Lower leg skin (tissue), 4 donors: ENCODE measurements at places on chromosomes 4 and X. TPM values are rescaled to one million over a fixed set of nuclear protein-coding genes. Genes with fewer than 3 reads are reported as not detected.
A peak's percentile ranks its signal among the peaks of the same experiment; 100 is the strongest.

GLRA3 gene
- total RNA-seq, result not detected

WNK3 gene
- total RNA-seq, result 1.2 TPM

SYP gene
- total RNA-seq, result 0.91 TPM

RNF212 gene
- 2.9 TPM for total RNA-seq

CXCL5 gene
- not detected for total RNA-seq

ESX1 gene
- not detected for total RNA-seq

TCEAL6 gene
- total RNA-seq, result not detected

FRG2 gene
- not detected for total RNA-seq

UCP1 gene
- not detected for total RNA-seq

RAB40A gene
- 0.13 TPM for total RNA-seq

RBM47 gene
- 52.9 TPM for total RNA-seq

DNA sequence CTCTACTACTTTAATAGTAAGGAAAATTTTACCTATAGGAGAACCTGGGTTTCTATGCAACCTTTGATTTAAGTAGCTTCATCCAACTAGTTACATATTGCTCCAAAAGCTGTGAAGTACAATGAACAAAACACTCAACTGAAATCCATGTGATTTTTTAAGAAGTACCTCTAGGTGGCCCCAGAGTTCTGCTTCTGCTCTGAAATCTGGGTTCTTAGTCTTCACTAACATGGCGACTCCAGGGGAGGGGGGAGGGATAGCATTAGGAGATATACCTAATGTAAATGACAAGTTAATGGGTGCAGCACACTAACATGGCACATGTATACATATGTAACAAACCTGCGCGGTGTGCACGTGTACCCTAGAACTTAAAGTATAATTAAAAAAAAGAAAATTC is 73.4 kb upstream of the MAGEB2 start:
- DNase-seq, result no peak

DNA sequence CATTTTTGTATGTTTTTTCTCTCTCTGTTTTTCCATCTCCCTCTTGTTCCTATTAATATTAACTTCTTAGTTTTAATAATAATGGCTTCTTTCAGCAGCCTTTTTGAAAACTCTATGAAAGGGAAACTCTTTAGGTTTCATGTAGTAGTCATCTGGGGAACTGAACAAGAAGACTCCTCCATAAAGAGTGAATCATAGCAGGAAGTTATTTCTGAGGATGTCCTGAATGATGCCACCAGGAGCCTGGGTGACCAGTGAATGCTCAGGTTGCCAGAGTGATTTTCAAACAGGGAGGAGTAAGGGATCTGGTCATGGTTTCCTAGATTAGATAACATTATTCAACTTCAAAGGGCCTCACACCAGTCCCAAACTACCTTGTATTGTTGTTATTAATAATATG is 212.8 kb upstream of the PDE5A start:
- no peak for DNase-seq

- DNase-seq, result no peak
These were observed 6.8 kb downstream of the VGLL1 start for GRCh38 chrX:136538811-136539210.

- DNase-seq, result no peak
These were observed 105.4 kb downstream of the SYNPO2 start for GRCh38 chr4:118994030-118994429.

- no peak for DNase-seq
These were observed 214.3 kb upstream of the PPARGC1A start for GRCh38 chr4:24104158-24104565.

GRCh38 chrX:74449937-74450330 is 28.6 kb downstream of the SLC16A2 start:
- DNase-seq, result no peak

GRCh38 chrX:148784856-148785255 is 284.4 kb downstream of the AFF2 start:
- no peak for DNase-seq

GRCh38 chrX:46686003-46686645 is 72.8 kb downstream of the SLC9A7 start:
- DNase-seq, result peak; percentile 14

DNA sequence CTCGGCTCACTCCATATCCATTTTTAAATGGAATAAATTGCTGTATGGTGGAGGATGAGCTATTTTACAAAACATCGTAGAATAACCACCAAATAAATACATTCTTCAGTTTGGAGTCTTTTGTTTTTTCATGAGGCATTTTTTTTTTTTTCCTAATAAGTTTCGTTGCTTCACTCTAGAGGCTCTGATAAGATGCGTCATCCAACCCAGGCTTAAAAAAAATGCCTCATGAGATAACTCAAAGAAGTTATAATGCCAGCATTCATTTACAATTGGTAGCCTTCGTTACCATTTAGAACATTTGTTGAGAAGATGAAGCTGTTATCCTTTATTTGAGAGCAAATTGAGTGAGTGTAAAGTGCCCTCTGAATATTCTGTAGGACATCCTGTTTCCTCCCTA is 172.2 kb upstream of the CENPE start:
- DNase-seq, result no peak

DNA sequence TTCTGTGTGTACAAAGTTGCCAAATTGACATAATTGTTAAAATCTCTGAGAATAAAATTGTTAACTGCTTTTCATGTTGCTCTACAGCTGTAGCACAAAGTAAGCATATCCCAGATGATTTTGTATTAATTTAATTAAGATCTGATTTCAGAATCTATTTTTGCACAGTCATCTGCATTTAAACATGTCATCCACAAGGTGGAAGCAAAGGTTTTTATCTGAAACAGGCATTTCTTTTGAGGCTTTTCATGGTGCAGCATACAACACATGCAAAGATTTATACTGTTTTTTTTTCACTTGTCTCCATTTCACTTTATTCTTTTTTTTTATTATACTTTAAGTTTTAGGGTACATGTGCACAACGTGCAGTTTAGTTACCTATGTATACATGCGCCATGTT is 51.2 kb downstream of the GC start:
- DNase-seq, result no peak

DNA sequence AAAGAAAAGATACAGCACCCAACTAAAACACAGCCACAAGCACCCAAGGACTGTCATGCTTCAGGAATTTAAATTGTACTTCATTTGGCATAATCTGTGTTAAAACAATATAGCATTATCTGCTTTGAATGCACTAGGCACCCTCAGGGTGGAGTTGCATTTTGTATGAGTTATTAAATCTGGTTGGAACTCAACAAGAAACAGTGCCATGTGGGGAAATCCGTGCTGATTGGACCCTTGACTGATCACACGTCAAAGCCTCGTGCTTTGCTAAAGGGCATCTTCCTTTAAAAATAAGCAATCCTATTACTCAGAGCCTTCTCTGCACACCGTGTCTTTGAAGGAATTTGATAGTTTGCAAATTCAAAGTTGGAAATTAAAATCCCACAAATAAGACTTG is 35.4 kb downstream of the IGFBP7 start:
- no peak for DNase-seq

DNA sequence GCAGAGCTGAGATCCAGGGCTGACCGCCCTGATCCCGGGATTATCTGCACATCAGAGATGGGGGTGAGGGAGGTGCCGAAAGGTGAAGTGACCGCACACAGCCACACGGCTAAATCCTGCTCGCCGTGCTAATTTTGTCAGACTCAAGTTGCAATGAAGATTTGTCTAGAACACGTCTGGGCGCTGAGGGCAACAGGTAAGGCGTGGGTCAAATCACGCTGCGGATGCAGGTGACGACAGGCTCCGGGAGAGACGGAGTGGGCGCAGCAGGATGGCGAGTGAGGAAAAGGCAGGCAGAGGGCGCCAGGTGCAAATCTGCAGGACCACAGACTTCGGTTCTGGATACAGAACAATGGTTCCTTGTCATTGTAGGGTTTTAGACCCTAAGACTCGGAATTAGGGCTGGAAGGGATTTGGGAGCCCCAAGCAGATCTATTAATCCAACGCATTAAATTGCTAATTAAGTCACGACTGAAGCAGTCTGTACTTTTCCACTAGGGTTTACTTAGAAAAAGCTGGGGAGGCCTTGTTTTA is 1.9 kb upstream of the TBC1D14 start:
- no peak for DNase-seq

GRCh38 chr4:3022112-3022511 is 52.2 kb downstream of the HTT-AS start:
- DNase-seq, result no peak

DNA sequence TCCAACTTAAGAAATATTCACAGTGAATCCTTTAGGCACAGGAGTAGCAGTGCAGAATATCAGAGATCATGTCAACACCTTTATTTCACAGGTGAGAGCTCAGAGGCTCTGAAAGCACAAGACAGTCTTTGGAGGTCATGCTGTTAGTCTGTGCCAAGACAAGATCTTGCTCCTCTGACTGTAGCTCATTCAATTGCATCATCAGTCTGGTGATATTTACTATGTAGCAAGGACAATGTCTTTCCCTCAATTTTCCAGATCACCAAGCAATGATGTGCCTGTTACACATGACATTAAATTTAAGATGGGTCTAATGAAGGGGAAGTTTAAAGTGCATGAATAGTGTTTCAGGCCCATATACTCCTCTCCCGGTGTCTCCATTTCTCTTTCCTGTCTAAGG is 277.5 kb downstream of the IL15 start:
- DNase-seq, result no peak

GRCh38 chr4:5974321-5974720 is 43.9 kb downstream of the C4orf50 start:
- DNase-seq, result peak; percentile 68

DNA sequence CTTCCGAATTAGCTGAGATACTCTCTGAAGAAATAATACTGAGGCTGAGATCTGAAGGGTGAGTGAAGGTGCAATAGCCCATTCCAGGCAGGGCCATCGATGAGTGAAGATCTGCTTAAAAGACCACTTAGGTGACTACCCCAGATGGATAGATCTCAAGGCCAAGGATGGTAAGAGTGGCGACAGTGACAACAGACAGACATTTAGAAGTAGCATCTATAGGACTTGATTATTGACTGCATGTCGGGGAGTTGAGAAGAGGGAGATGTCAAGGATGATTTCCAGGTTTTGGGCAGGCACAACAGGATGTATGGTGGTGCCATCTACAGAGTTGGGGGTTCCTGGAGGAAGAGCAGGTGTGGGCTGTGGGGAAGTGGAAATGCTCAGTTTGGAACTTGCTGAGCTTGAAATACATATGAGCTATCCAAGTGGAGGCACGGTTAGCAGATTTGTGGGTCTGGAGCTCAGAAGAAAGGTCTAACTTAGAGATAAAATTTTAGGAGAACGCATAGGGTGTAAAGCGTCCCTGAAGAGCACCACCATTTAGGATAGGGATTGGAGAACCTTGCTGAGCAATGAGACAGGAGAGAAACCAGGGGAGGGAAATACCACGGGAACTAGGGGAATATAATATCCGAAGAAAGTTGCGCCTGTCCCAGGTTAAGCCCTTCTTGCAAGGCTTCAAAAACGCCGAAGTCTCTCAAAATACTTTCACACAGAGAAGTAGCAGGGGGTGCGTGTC is 688 bp downstream of the UFSP2 start:
- DNase-seq, result no peak

DNA sequence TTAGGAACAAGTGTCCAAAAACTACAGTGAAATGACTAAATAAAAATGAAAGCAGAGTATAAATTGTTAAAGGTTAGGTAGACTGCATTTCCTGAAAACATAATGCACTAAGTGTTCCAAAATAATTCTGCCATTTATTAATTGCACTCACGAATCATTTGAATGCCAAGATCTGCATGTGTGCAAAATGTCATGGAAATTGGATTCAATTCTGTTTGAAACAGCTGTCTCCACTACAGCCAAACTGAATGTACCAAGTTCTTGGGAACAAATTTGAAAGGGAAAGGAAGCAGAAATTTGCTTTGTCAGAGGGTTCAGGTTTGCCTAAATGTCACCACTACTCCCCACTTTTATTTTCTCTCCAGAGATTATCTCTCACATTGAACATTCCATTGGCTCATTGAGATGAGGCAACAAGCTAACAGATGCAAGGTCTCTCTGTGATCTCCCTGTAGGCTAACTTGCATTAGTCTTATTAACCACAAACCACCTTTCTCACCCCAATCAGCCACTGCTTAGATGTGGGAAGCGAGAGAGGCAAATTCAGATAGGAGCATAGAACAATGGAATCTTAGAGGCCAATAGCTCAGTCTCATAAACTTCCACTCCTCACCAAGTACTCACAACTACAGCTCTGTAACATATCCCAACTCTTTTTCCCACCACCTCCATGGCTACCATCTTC is 226.6 kb downstream of the KDR start:
- DNase-seq, result no peak

GRCh38 chr4:81954271-81954670 is 419.5 kb downstream of the HNRNPD start:
- no peak for DNase-seq
